ENCODE measurements at places on chromosomes 6 and 20.

GRCh38 chr6:63530991-63531390, 41.3 kb upstream of the LOC128125822 start:
- DNase-seq, result no peak

DNA sequence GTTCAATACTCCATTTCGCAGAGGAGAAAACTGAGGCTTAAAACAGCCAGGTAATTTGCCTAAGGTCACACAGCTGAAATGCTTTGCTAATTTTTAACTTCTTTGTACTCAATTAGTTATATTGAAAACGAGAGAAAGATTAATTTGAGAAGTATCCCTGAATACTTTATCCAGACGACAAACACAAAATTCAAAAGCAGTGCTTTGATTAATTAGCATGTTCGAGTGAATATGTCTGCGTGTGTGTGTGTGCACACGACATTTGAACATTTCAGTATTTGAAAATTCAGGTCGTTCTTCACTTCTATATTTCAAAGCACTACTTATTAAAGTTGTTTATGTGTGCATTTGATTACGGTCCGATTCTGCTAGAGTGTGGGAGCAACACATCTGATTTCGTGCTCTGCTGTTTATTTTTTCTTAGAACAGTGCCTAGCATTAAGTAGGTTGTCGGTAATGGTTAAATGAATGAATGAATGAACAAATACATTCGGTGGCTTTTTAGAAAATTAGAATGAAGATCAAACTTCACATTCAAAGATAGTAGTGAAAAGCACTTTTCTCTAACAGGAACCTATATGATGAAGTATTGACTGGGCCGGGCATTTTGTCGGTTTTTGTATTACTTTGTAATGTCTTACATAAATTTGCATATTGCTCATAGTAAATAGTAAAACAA, 36.9 kb upstream of the SYNCRIP start:
- DNase-seq, result no peak

- no peak for DNase-seq
Observed at GRCh38 chr20:6070829-6071695, 17.2 kb upstream of the LRRN4 start.

GRCh38 chr20:48841875-48842529, 14.2 kb upstream of the PREX1 start:
- no peak for DNase-seq

DNA sequence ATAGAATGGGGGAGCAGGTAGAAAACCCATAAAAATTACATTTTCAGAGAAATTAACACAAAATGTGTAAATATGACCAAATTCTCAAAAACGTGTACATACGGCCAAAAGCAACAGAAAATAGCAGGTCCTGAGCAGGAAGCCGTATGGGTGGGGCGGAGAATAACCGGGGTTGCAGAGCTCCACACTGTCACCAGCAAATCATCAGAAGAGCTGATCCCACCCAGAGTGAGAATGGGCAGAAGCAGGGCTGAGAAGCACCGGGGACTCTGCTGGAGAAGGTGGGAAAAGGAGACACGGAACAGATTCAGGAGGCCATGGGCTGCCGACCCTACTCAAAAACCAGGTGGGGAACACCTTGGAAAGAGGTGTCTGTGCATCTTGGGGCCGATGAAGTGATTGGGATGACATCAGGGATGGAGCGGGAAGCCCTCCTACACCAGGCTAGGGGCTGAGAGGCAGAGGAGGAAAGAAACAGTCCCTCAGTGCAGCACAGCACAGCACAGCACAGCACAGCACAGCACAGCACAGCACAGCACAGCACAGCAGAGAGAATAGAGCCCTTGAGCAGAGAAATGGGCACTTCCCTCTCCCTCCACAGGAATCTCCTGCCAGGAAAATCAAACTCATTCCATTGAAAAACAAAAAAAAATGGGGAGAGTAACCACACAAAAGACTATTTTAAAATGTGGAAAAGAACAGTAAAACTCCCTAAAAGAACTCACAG, 22.3 kb downstream of the STX7 start:
- no peak for DNase-seq

- DNase-seq, result no peak
Observed at GRCh38 chr20:58078741-58079522, 149.5 kb downstream of the ANKRD60 start.

DNA sequence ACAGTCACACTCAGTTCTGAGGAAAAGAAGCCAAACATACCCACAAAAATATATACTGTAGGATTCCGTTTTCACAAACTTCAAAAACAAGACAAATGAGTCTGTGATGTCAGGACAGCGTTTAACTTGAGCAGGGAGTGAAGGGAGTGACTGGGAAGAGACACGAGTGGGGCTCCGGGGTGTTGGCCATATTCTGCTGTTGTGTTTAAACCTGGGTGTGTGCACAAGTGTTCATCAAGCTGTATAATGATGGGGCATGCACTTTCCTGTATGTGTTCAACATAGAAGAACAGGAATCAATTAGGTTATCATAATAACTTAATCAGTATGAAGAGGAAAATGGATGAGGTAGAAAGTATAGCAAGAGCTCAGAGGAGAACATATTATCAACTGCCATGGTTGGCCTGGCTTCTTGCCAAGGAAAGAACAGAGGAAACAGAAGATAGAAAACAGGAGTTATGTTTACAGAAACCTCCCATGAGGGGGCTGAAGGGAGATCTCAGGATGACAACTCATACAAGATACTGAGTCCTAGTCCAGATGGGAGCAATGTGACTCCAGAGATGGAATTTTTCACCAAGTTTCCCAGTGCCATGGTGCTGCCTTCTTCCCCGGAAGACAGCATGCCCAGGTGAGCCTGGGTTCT, 15.1 kb upstream of the AFDN start:
- DNase-seq, result peak; percentile 35

All from activated CD4-positive, alpha-beta T cell treated with anti-CD3 and anti-CD28 coated beads, Interleukin-2, amount 10 ng/mL, durations not matched to agents 24 days and 14 days (primary cell).